ENCODE measurements at places on chromosomes 2 and 18.

DNA sequence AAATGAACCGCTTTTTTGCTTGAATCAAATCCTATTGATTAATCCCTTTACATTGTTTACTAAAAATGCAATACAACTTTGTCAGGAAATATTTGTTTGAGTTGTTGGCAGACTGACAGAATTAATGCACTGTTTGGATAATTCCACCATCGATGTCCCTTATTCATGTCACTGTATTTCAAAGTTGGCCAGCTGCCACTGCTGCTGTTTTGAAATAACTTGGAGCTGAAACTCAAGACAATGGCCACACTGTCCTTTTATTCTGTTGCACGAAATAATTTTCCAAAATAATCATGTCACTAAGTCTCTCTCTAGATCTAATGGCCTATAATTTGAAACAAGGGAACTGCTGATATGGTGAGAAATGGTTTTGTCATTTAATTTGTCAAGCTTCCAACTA lies 55.2 kb upstream of the PAX3 start:
- no peak for DNase-seq

DNA sequence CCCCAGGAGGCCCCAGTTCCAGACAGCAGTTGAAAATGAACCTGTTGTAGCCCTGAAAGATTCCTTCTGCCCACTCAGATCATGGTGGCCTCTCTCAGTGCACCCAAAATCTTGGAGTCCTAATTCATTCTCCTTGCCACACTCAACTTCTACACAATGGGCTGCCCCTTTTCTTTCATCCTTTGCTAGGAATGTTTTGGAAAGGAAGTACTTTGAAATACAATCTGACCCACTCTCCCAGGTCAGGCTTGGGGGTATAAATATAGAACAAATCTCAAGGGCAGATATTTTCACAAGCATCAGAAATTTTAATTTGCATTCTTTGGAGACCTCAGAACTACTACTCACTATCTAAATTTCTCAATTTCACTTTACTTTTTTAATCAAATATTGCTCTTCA lies 103.2 kb upstream of the SH3BP4 start:
- DNase-seq, result no peak

- no peak for DNase-seq
Observed at GRCh38 chr2:175218551-175218950, 37.0 kb upstream of the ATP5MC3 start.

GRCh38 chr2:71743995-71744675 lies 290.8 kb downstream of the DYSF start:
- no peak for DNase-seq

DNA sequence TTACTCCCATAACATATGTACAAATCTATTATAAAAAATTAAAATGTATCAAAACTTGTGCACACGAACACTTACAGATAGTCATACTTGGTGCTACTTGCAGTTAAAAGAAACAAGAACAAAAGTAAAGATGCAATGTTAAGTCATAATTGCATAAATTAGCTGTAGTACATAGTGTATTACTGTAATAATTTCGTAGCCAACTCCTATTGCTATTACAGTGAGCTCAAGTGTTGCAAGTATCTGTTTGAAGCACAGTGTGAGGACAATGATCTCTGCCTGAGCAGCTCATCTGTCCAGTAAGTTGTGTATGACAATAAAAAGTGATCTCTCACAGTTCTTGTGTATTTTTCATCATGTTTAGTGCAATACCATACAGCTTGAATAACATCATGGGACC lies 7.5 kb upstream of the SERPINB13 start:
- DNase-seq, result no peak

- DNase-seq, result no peak
Observed at GRCh38 chr2:66387016-66387753, 47.7 kb upstream of the MEIS1 start.

DNA sequence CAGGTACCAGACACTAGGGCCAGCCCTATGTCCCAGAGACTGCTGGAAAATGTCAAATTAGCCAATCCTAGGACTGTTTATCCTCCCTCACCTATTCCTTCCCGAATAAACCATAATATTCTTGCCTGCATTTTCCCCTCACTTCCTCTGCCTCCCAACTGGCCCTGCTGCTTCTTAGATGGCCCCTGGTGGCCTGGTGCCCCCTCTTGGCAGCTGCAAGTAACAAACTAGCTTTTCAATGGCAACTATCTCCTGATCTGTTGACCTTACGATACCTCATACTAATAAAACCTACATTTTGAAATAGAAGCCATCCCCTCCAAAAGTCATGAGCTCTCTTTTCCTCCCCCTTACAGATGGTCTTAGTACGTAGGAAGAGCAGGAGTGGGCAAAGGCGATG lies 132.0 kb downstream of the ALPK2 start:
- no peak for DNase-seq

DNA sequence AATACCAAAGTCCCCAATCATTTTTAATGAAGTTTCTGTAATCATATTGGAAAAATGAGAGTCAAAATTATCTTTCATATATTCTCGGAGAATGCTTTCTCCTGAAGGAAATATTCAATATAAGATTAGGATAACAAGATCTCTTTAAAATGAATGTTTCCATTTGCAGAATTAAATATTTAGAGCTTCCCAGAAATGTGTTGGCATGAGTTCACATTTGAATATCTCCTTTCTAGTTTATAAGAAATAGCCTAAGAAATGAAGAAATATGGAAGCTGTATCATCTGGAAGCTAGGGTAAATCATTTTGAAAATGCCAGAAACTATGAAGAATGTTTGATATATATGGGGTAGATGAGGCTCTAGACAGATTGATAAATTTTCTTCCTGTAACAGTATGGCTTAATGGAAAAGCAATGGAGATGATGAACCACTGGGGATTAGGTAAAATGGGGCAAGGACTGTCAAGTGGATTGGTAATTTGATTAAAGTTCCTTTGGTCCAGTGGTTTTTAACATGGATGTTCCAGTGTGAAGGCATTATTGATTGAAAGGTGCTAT lies 184.6 kb upstream of the ZNF804A start:
- DNase-seq, result no peak

- peak; percentile 7 for DNase-seq
Observed at GRCh38 chr2:105769504-105769903, 24.8 kb downstream of the NCK2 start.

DNA sequence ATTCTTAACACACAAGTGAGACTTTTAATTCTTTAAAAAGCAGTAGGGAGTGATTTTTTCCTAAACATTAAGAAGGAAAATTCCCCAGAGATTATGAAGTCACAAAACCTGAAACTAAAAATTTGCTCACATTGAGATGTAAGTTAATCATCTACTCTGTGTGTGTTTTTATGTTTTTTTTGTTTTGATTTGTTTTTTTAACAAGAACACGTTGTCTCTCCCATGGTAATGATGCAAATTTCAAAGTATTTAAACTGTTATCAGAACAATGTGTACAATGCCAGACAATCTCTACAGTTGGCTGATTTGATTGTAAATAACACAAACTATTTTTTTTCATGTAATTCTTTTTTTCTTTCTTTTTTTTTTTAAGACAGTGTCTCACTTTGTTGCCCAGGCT lies 71.5 kb downstream of the COLEC12 start:
- DNase-seq, result no peak

DNA sequence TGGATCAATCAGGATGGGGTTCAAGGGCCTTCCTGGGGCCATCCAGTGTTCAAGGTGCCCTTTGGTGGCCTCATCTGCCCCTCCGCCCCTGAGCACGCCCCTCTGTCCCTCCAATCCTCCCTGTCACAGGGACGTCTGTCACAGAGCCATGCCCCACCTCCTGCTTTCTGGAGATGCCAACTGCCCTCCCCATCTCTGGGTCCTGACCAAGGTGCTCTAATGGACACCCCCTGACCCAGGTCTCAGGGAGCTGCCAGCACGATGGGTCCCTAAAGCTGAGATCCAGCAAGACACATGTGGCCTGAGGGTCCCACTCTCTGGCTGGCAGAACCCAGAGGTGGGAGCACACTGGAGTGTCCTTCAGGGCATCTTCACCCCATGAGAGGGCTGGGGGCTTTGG lies 2.1 kb upstream of the TEKT4 start:
- no peak for DNase-seq

DNA sequence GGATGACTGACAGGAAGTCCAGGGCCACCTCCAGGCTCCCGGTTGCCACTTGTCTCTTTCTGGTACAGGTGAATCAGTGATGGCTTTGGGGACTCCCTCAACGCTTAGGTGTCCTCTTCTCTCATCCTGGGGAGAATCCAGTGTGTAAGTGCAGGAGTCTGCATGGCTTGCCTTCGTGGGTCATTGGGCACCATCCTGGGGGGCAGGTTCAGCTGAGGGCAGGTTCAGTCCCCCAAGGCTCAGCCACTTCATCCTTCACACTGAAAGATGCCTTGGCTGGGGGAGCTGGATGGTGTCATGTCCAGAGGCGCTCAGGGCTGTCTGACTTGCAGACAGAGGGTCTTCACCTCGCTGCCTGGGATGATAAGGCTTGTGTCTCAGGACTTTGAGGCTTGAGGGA lies 29.2 kb downstream of the SH3RF3 start:
- DNase-seq, result no peak

DNA sequence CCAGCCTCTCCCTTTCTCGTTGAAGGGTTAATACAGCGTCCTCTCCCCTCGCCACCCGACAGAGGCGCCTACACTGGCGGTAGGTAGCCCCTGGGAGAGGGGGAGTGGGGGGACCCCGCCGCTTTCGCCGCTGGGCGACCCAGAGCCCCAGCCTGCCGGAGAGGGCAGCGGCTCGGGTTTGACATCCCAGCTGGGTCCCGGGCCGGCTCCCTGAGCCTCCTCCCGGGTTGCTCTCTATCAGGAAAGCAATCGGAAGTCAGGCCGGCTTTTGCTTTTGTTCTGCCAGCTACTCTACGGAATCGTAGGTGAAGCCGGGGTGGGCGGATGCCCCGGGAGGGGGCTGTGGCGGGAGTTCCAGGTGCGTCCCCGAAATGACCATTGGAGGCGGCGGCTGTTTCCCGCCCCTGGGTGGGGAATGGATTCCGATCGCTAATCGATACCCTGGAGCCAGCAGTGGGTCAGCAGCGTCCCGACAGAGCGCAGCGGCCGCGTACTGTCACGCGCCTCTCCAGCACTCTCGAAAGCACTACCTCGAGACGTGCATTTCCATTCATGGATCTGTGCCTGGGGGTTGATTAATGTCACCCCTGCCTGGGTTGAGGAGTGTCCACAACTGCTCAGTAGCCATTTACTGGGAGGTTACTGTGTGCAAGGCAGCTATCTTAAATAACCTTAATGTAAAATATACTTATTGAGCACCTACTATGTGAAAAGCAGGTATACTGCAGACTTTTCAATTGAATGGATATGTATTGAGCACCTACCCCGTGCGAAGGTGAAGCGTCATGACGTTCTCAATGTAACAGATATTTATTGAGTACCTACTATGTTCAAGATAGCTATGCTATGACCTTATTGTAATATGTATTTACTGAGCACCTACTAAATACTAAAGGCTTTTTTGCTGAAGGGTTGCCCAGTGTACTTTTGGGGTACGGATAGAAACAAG lies 1.1 kb downstream of the MAPK4 start:
- no peak for DNase-seq

- DNase-seq, result no peak
Observed at GRCh38 chr2:105140240-105140568, 101.3 kb upstream of the GPR45 start.

GRCh38 chr2:162821176-162821575 lies 17.4 kb downstream of the KCNH7 start:
- DNase-seq, result no peak

All from CD4-positive, alpha-beta T cell treated with Interleukin-17A for 4 hours (primary cell).